ENCODE measurements at places on chromosomes 2 and 18.

GRCh38 chr2:24613154-24613814 lies 122.2 kb downstream of the NCOA1 start:
- peak; percentile 87 for DNase-seq

DNA sequence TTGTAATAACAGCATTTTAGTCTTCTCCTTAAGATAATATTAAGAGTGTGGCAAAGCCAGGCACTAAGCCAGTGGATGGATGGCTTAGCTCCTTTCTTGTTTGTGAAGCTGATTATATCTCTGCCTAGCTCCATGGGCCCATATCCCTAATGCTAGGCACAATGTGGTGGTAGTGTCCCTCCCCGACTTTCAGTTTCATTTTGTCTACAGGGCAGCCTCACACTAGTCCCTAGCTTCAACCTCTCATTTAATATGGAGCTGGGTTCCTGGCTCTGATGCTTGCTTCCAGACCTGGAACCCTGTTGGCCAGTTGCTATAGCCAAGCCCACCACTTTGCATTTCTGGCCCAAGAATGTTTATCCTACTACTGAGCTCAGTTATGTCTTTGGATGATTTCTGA lies 437.0 kb upstream of the MEIS1 start:
- DNase-seq, result no peak

GRCh38 chr18:4172196-4173100 lies 282.7 kb downstream of the DLGAP1 start:
- no peak for DNase-seq

GRCh38 chr2:66578687-66579106 lies 143.8 kb downstream of the MEIS1 start:
- no peak for DNase-seq

DNA sequence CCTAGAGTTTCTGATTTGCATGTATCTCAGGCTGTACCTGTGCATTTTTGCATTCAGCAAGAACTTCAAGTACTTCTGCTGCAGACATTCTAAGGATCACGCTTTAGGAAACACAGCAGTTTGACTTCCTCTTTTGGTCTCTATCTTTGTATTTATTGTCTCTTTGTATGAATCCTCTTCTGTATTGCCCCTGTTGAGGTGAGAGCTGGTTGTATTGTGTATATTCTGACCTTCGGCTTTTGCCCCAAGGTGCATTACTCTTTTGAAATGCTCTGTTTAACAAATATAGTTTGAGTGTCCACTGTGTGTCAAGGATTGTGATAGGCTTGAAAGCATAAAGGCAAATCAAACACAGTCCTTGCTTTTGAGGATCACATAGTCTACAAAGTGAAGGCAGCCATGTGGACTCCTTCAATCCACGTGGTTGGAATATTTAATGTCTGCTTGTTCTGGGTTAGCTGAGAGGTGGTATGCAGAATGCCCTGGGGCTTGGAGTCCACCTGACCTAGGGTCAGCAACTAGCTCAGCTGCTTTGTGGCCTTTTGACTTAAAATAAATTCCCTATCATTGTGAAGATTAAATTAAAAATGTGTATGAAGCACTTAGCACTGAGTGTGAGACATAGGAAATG lies 108.1 kb downstream of the LYPD6 start:
- no peak for DNase-seq

GRCh38 chr2:58032016-58032763 lies 14.4 kb upstream of the VRK2 start:
- no peak for DNase-seq

- DNase-seq, result peak; percentile 64
Measured at GRCh38 chr18:49510393-49511115, 23.5 kb upstream of the C18orf32 start.

DNA sequence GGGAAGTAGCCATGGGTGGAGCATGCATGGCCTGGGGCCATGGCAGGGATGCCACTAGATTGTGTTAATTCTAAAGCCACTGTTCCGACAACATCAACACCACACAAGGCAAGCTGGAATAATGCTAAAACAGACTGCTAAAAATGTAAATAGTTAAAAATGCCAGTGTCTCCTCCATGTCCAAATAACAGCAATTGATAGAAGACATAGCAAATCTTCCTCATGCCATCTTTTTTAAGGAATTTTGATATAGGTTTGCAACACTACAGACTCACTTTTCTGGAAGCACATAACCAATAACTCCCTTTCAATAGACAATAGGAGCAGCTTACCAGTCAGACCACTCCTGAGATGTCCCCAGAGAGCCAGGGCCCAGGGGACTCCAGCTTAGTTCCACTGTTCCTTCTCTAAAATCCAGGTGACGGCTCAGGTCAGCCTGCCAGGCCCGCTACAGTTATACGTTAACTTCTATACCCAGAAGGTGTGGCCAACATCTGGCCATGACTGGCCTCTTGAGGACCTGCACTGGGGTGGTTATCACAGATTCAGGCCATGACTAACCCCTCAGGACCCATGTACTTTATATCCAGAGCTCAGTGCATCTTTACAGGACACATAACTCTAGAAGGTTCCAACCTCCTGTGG lies 20.3 kb downstream of the TUBB6 start:
- no peak for DNase-seq

GRCh38 chr18:70411307-70411706 lies 122.5 kb downstream of the SOCS6 start:
- DNase-seq, result no peak

DNA sequence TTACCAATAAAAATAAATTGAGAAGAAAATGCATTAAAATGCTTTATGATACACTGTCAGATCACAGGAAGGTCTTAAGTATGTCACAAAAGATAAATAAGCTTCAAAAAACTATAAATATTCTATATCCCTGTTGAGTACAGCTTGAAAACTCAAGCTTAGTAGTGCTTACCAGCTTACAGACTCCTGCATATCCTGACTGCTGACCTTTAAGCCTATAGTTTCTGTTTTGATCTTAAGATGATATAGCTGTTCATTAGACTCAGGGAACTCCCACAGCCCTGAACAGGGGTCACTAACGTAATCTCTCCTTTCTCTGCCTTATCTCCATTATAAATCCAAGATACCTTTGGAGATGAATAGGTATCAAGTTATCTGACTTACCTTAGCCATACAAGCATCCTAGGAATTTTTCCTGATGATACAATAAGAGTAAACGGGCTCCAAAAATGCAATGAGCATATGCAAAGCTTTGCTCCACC lies 93.7 kb upstream of the RBBP8 start:
- no peak for DNase-seq

- no peak for DNase-seq
Measured at GRCh38 chr2:144324446-144325045, 195.4 kb downstream of the ZEB2 start.

DNA sequence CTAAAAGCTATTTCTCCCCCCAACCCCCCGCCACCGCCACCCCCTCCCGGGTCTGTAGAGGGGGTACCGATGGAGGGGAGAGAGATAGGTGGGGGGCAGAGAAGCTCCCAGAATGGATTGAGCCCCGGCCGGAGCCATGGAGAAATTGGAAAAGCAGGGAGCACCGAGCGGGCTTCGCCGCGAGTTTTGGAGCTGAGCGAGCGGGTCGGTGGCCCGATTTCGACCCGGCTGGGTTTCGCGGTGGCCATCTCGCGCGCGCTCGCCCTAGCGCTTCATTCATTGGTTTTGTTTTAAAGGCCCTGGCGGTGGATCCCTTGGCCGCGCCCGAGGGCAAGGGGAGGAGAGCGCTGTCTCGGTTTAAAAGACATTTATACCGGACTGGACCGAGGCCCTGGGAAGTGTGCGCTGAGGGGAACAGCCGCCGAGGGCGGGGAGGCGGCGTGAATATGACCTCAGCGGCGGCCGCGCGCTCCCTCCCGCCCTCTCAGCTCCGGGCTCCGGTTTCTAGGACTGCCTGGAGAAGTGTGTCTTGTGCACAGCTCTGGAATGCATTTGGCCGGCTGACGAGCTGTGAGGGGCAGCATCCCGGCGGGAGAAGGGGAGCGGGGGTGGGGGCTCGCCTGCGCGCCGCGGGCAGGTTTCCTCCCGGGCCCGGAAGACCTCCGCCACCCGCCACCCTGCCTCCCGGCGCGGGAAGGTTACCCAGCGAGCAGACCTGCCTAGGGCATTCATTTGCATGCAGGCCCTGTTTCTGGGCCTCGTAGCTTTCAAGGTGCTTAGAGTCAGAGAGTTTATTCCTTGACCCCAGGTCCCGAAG lies 1.7 kb upstream of the SMAD7 start:
- peak; percentile 49 for DNase-seq

DNA sequence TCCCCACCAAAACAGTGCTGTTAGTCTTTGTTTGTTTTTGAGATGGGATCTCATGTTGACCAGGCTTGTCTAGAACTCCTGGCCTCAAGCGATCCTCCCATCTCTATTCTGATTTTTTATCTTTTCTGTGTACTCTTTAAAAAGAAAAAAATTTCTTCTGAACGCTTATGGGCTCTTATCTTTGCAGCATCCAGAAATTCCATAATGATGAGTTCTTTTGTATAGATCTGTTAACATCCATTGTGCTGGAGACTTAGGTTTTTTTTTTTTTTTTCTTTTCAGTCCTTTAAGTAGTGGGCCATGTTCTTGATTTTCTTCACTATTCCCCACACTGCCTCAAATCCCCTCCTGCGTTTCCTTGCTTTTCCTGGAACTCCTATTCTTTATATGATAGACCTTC lies 31.0 kb downstream of the RBBP8 start:
- DNase-seq, result no peak

DNA sequence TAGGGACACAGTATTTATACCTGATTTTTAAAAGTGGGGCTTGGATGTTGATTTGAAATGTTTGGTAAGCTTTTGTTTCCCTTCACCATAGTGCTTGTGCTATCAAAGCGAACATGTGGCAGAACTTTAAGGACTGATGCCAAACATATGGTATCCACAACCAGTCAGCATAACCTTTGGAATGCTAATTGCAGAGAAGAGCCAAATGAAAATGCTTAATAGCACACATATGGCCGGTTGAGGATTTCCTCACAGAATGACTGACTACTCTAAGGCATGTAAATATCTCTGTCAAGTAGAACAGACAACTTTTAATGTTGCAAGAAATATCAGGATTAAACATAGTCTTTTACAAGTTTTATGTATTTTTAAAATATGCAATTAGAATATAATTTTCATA lies 120.9 kb upstream of the COL3A1 start:
- DNase-seq, result no peak

DNA sequence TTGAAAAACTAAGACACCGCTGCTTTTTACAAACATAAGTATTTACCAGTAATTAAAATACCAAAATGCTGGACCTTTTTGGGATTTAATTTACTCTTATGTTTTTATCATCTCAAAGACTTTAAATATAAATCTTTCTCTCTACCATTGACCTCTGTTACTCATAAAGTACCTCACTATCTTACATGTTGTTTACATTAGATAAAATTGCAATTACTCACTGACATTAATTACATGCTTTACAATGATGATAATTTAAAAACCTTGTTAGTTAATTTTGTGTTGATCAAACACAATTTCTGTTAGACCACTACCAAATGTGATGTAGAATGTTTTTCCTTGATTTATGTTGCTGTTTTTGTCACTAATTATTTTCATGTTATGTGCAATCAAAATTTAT lies 139.5 kb downstream of the PTH2R start:
- DNase-seq, result no peak

GRCh38 chr2:120052597-120052996 lies 39.7 kb downstream of the EPB41L5 start:
- DNase-seq, result no peak

DNA sequence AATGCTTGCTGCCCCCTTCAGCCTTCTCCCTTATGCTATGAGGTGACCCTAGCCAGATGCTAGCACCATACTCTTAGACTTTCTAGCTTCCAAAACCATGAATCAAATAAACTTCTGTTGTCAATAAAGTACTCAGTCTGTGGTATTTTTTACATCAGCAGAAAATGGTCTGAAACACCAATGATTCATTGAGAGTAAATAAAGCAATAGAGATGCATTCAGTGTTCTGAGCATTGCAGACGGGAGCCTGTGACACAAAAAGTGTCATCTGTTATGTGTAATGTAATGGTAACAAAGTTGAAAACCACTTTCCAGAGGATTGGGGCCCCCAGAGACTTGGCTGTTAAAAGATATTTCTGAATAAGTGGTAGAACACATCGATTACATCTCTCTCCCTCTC lies 758.0 kb upstream of the NRXN1 start:
- DNase-seq, result no peak

- peak; percentile 79 for DNase-seq
Measured at GRCh38 chr2:190582019-190582418, 47.5 kb upstream of the NEMP2 start.

DNA sequence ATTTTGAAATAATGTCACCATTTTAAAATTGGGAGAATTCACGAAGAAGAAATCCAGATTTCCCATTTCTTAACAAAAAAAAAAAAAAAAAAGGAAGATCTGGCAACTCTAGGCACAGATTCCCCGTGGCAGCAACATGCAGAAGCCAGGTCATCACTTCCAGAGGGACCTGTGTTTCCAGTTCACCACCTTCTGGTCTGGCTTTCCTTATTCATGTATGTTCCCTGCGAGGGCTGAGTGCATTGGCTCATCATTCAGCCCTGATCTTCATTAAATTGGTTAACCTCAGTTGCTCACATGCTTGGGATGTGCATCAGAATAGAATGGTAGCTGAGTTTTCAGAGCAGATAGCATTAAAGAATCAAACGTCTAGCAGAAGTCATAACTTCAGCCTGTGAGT lies 25.0 kb upstream of the MAP3K20 start:
- no peak for DNase-seq

DNA sequence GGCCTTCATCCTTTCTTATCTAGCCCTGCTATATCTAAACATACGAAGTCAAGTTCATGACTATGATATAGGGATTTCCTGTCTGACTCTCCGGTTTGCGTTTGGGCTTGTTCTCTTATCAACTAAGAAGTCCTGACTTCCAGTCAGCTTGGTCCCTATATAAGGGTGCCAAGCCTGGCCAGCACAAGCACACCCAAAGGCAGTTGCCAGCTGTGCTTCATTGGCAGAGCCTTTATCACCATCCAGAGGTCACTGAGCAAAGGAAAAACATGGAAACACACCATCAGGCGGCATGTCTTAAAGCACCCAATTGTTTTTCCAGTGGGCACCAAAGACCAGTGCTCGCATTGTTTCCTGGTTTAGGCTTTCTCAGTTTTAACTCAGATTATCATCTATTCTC lies 72.7 kb downstream of the FEZ2 start:
- DNase-seq, result no peak

DNA sequence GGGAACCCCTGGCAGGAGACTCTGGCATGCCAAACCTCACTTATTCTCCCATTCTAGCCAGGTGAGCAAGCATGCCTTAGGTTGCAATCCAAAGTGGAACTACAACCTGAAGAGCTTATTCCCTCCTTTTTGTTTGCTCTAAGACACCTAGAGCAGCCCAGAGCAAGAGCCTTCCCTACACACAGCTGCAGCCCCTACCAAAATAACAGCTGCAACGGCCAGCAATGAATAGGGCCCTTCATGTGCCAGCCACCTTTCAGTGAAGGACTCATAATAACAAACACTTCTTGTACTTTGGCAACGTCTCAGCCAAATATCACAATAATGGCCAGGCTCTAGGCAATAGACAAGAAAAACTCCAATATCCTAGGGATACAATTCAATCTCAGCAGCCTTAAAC lies 178.7 kb downstream of the ALK start:
- peak; percentile 30 for DNase-seq

GRCh38 chr2:62795341-62795740 lies 89.8 kb downstream of the EHBP1 start:
- no peak for DNase-seq

All from SK-MEL-5 (cell line).